ENCODE measurements at places on chromosomes 6 and 20. TPM values are rescaled to one million over a fixed set of nuclear protein-coding genes. Genes with fewer than 3 reads are reported as not detected.

C6orf15 gene
- polyA plus RNA-seq: 0.08 TPM

DOK5 gene
- not detected for polyA plus RNA-seq

MROH8 gene
- polyA plus RNA-seq: 0.73 TPM

GRCh38 chr6:17591287-17591686 is 8.8 kb upstream of the FAM8A1 start:
- H3K4me1 ChIP-seq: peaks cover 13% of the 10 kb centered on the region
- no peaks in the 10 kb centered on the region for H3K27me3 ChIP-seq
- no peak overlapping the region for H3K27ac ChIP-seq
- H3K36me3 ChIP-seq: no peaks in the 10 kb centered on the region

DNA sequence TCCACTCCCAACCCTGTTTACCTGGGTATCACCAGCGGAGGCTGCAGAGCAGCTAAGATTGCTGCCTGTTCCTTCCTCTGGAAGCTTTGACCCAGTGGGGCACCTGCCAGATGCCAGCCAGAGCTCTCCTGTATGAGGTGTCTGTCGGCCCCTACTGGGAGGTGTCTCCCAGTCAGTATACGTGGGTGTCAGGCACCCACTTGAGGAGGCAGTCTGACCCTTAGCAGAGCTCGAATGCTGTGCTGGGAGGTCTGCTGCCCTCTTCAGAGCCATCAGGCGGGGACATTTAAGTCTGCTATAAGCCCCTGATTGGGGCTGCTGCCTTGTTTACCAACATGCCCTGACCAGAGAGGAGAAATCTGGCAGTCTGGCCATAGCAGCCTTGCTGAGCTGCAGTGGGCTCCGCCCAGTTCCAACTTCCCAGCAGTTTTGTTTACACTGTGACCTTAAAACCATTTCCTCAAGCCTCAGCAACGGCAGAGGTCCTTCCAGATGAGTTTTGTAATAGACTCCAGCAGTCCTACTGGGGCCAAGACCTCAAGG is 2.8 kb downstream of the RAET1E start:
- H3K4me1 ChIP-seq: peaks cover 57% of the 10 kb centered on the region
- no peak overlapping the region for H3K4me3 ChIP-seq
- DNase-seq: no peak

GRCh38 chr6:122977180-122977579 is 18.9 kb upstream of the CLVS2 start:
- H3K27me3 ChIP-seq: no peaks in the 10 kb centered on the region
- no peaks in the 10 kb centered on the region for H3K36me3 ChIP-seq
- H3K4me1 ChIP-seq: no peaks in the 10 kb centered on the region
- no peak overlapping the region for H3K4me3 ChIP-seq
- no peak for DNase-seq
- H3K27ac ChIP-seq: no peak overlapping the region

GRCh38 chr20:25361287-25361683 is 29.4 kb downstream of the ABHD12 start:
- H3K36me3 ChIP-seq: no peaks in the 10 kb centered on the region
- H3K4me1 ChIP-seq: peaks cover 2% of the 10 kb centered on the region
- H3K4me3 ChIP-seq: no peak overlapping the region
- H3K27me3 ChIP-seq: no peaks in the 10 kb centered on the region
- no peak for DNase-seq

- H3K4me1 ChIP-seq: no peaks in the 10 kb centered on the region
- peaks cover 11% of the 10 kb centered on the region for H3K27me3 ChIP-seq
- DNase-seq: no peak
- H3K27ac ChIP-seq: no peak overlapping the region
- no peak overlapping the region for H3K4me3 ChIP-seq
Observed at GRCh38 chr6:52144196-52145076, 41.7 kb upstream of the IL17A start.

Measured in keratinocyte (primary cell).